Cardiac muscle cell (in vitro differentiated cells and primary cell): ENCODE measurements at places on chromosomes 1 and 21.
A peak's percentile ranks its signal among the peaks of the same experiment; 100 is the strongest.

DNA sequence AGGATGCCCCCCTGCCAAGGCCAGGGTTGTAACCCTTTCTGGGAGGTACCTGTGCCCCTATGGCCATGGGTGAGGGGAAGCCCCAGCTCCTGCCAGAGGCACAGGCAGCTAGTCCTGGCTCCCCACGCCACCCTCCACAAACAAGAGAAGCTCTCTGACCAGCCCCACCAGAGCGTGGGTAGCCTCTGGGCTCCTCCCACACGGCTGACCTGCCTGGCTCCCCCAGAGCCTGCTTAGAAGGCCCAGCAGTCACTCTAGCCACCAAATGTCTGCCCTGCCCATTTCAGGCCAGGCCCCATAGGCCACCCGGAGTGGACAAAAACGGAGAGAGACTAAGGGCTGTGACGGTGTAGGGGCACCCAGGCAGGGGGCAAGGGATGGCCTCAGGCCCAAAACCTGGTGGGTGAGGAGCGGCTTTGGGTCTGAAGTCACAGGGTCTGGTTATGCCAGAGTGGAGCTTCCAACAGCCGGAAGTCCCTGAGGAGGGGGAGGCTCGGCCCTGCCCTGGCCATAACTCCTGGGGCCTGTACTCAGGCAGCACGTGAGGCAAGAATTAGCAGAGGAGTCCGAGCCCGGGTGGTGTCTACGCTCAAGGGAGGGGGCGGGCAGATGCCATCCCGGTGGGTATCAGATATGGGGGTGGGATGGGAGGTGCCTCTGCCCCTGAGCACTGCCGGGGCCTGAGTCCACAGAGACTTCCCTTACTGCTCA, 155.4 kb downstream of the CASZ1 start:
- DNase-seq, result no peak

DNA sequence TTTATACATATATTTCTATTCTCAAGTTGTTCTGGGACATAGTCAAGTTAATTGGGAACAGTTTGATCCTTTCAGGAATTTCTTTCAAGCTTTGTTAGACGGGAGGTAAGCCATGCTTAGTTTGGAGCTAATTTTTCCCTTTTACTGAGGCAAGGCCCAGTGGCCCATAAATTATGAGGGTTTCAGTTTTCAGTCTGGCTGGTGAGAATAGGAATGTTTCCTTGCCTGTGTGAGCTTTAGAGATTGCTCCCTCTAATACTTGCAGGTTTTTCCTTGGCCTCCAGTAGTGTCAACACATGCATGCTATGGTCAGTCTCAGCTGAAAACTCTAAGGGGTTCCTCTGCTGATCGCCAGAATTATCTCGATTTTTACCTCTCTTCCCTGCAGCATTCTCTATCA, 14.1 kb upstream of the PHGDH start:
- no peak for DNase-seq

- DNase-seq, result no peak
Observed at GRCh38 chr1:67332653-67333529, 25.2 kb downstream of the IL12RB2 start.

DNA sequence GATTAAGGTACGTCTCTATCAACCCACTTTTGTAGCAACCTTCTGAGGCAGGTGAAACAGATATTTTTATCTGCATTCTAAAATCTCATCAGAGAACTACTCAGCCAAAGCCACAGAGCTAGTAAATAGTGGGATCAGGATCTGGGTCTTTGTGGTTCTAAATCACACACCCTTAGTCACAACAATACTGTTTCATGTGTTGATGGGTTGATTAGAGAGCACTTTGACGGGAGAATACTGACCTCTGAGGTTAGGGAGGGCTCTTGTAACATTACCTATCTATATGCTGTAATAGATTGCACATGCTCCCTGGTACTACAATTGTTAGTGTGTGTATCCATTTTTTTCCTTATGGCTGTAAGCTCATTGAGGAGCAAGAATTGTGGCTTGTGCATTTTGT, 45.5 kb upstream of the CCDC190 start:
- DNase-seq, result no peak

DNA sequence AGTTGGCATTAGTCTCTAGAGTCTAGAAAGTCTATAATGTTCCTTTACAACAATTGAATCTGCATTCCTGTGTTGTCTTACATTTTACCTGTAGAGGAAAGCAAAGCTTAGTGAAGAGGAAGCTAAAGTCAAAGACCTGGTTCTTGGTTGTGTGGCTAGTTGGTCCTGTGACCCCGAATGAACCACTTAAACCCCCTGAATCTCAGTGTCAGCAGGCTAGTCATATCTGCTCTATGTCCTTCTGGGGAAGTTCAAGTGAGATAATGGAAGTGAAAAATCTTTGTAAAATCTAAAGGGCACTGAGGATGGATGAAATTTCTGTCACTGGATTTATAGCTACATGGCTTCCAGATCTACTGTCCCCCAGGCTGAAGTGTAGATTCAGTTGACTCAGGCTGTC, 24.0 kb upstream of the AIM2 start:
- no peak for DNase-seq

DNA sequence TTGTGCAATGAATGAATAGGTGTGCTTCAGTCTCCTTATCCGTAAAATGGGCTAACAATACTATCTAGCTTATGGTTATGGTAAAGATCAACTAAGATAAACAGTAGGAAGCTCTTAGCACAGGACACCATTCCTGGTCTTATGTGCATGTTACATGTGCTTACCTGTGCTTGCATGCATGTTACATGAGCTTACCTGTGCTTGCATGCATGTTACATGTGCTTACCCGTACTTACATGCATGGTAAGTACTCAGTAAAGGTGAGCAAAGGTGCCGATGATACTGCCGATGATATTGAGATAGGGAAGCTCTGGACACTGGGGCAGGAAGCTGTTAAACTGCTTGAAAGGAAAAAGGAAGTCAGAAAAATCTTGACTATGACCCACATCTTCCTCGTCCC, 211.0 kb upstream of the USP24 start:
- no peak for DNase-seq

- peak; percentile 39 for DNase-seq
Observed at GRCh38 chr1:22241250-22241649, 98.4 kb upstream of the WNT4 start.

- no peak for DNase-seq
Observed at GRCh38 chr1:241918879-241919278, 38.7 kb upstream of the BECN2 start.

DNA sequence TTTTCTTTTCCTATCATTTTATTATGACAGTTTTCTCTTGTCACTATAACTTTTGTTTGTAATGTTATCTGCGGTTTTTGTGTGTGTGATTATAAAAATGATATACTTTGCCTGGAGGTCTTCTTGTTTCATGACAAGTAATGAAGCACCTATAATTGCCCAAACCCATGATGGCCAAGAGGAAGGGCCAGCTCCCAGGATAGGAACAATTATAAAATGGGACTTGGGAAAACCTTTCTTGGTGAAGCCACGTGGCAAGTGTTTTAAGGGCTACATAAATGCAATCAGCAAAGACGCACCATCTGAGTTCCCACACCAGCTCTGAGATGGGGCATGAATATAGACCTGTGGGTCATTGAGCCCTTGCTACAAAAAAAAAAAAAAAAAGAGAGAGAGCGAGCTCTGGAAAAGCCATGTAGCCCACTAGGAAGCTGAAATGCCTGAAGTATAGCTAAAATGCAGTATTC, 462.6 kb upstream of the RUNX1 start:
- DNase-seq, result no peak

- DNase-seq, result no peak
Observed at GRCh38 chr1:220325306-220325995, 53.2 kb upstream of the RAB3GAP2 start.

DNA sequence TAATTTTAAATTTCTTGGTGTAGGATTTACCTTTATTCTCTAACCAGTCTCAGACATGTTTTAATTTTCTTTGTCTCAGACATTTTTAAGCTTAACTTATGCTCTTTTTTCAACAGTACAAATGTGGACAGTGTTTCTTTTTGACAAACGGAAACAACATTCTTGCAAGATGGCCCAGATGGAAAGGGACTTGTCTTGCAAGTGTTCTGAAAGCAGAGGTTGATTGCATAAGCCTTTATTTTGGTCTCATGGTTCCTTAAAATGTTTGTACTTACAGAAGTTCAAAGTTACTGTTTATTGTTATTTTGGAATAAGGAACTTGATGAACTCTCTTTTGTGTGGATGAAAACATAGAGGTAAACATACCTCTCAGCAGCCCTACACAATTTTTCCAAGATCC, 22.9 kb downstream of the SMAP2 start:
- no peak for DNase-seq

DNA sequence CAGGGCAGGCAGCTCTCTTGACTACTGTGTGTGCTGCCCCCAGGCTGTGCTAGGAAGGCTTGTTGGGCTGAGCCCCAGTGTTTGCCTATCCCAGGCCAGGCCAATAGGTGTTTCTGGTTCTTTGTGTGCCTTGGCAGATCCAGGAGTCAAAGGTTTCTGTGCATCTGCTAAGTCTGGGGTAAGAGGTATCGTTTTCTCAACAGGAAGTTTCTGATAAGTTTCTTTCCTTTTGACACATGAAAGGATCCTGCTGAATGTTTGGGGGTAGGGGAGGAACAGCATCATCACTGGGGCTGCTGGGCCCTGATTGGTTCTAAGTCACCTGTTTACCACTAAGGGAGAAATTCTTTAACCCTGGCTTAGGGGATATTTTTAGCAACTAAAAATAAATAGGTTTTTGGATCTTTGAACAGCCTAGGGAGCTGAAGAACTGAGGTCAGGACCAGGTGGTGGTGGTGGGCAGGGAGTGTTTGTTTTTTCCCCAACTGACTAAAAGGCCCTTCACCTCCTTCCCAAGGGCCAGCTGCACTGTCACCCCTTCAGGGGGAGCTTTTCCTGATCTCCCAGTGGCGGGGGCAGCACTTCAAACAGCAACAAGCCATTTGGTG, 85.1 kb downstream of the KCNN3 start:
- DNase-seq, result no peak
